ENCODE measurements at places on chromosomes 7 and 10.

- DNase-seq, result no peak
Measured at GRCh38 chr7:75611557-75612178, 119.5 kb downstream of the SPDYE5 start.

DNA sequence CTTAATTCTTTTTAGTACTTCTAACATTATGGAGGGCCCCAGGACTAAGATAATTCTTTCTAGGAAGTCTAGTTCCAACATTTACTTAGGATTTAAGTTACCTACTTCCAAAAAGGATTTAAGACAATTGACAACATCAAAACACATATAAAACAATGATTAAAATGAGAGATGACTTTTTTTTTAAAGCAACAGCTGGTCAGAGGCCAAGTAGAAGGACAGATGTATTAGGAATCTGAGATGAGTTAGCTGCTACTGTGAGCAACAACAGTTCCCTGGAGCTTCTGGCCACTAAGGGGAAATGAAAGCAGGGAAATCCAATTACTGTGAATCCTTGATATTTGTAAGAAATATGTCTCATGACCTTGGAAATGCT is 222.3 kb downstream of the PHTF2 start:
- peak; percentile 2 for DNase-seq

DNA sequence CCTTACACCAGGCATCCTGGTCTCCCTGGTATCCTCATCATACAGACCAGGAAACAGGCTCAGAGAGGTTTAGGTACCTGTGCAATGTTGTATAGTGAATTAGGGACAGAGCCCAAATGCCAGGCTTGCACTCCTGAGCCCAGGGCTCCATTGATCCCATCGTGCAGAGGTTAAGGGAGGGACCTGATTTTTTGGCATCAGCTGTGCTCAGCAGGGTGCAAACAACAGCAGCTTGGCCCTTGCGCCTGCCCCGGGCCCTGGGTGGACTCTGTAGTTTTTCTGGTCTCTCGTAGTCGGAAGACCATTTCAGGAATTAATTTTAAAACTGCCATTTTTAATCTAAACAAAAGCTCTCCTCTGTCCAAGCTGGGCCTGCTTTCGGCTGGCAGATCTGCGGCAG is 79.2 kb downstream of the COL26A1 start:
- no peak for DNase-seq

DNA sequence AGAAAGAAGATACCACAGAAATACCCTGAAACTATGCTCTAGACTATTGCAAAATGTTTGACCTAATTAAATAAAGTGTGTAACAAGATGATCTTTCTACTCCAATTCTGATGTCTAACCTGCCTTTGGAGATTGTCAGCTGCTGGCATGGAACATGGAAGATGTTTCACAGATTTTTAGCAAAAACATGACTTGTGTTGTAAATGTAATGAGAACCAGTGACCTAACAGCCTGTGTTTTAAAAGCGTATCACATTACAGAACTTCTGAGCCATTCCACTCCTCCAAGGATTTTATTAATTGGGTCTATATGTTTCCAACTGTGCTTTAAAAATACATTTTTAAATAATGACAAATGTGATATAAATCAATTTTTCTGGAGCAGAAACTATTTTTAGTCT is 526.3 kb upstream of the SEMA3D start:
- no peak for DNase-seq

DNA sequence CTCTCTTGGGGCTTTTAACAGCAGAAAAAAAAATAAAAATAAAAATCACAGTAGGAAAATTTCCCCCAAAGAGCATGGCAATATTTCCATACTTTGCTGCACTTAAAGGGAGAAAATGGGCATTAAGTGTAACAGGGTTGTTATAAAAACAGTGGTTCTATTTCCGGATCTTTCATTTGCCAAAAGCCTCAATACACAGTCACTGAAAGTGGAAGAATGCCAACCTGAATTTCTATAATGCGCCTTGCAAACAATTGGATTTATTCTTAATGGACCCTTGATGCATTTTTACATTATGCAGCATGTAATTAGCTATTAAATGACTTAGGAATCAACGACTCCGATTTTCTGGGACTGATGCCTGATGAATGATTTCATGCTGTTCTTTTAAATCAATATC is 127.6 kb upstream of the NANOS1 start:
- no peak for DNase-seq

- peak; percentile 82 for DNase-seq
Measured at GRCh38 chr7:137146012-137146455, 197.5 kb downstream of the PTN start.

- DNase-seq, result peak; percentile 69
Measured at GRCh38 chr7:135414850-135415439, 95.0 kb downstream of the CNOT4 start.

DNA sequence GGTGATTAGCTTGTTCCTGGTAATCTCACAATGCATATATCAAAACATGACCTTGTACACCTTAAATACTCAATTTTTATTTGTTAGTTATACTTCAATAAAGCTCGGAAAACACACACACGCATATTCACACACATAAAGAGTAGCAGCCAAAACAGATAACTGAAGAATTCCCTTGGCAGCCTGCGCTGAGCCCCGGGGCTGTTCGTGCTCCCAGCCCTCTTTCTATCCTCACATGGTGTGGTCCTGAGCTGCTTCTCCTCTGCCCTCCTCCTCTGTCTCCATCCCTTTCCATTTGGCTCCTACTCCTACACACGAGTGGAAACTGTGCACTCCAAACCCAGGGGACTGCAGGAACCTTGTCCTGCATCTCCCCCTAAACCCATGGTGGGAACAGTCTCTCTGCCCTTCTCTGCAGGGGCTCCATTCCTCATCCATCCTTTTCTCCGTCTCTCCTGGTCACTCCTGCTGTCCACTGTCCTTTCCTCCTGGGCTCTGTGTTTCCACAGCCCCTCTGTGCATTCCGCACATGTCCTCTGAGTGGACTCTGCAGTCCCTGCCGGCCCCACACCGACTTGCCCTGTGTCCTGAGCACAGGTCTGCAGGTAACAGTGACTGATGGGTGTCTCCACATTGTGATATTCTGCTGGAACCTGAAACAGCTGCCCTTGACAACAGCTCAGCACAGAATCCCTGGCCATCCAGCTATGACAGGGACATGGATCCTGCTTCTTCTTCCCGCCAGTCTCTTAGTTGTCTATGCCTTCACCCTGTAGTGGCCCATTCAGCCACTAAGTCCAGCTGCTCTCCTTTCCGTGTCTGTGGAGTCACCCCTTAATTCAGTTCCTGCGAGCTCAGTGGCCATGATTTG is 216.8 kb upstream of the ZNF32 start:
- no peak for DNase-seq

DNA sequence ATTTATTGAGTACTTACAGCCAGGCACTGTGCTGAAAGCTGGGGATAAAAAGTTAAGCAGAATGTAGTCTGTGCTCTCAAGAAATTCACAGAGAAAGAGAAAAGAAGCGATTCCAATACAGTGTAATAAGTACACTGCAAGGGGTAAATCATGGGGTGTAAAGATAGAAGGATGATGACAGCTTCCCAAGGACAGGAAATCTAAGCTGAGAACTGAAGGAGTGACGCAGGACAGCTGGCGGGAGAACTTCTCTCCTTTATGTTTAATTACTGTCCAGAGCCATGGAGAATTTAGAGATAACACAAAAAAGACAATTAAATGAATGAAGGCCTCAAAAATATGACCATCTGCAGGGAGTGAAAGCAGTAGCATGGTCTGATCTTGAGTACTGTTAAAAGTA is 34.8 kb downstream of the C7orf33 start:
- no peak for DNase-seq

GRCh38 chr7:17103984-17104383 is 194.5 kb upstream of the AHR start:
- DNase-seq, result no peak

GRCh38 chr10:57983281-57983791 is 284.4 kb downstream of the IPMK start:
- DNase-seq, result peak; percentile 71

- peak; percentile 96 for DNase-seq
Measured at GRCh38 chr7:141158561-141158960, 84.7 kb downstream of the TMEM178B start.

GRCh38 chr7:83514977-83515376 is 134.0 kb downstream of the SEMA3E start:
- no peak for DNase-seq

GRCh38 chr10:71213127-71213621 is 804 bp downstream of the UNC5B start:
- DNase-seq, result peak; percentile 72

DNA sequence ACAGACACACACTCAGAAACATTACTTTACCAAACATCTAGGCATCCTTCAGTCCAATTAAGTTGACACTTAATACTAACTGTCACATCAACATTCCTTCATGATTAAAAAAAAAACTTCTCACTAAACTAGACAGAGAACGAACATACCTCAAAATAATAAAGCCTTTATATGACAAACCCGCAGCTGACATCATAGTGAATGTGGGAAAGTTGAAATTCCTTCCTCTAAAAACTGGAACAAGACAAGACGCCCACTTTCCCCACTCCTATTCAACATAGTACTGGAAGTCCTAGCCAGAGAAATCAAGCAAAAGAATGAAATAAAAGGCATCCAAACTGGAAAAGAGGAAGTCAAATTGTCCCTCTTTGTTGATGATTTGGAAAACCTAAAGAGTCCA is 96.9 kb upstream of the PPP1R9A start:
- DNase-seq, result no peak

DNA sequence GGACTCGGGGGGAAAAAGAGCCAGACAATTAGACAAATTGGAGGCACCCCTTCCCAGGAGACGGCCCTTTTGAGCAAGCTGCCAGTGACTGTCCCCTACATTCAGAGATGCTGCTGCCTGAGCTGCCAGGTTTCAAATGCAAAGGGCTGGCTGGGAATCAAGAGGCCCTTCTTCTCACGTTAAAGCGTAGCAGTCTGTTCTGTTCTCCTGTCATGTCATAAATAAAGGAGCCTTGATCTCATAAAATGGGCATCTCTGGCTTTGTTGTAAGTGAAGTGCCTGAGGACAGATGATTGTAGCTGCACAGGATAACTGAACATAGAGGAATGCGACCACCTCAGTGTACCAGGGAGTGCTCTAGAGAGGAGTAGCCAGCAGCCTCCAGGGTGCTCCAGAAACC is 917.9 kb downstream of the GRID1 start:
- DNase-seq, result no peak

DNA sequence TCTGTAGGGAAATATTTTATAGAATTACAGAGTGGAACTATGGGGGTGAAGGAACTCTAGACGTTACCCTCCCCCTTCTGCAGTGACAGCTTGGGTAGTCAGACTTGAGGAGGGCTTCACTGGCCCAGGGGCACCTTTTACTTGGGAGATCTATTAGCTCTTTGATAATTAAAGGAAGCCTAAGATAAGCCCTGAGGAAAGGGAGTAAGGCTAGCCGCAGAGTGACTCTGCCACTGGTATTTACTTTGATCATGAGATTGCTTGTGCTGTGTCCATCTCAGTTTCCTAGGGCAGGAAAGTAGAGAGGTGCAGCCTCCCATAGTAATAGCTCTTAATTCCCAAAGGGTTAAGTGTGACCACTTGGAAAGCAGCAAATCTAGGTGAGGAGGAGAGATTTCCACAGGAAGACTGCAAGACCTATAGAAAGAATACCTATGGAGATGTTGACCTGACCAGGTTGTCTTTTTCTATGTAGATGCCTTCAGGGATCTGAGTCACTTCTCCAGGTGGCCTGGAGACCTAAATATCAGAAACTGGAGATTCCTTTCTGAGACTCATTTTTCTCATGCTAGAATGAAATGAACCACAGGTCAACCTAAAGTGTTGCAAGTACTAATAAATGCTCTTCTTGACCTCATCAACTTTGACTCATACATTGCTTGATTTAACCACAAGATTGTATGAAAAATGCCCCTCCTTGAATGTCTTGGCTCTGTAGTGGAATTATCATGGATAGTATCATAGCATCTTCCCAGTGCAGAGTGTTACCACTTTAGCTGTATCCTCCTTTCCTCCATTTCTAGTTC is 447.3 kb upstream of the GHITM start:
- DNase-seq, result no peak

- peak; percentile 50 for DNase-seq
Measured at GRCh38 chr10:28177944-28178637, 124.8 kb downstream of the MPP7 start.

GRCh38 chr7:127935847-127936376 is 95.3 kb downstream of the LRRC4 start:
- no peak for DNase-seq

GRCh38 chr7:82810558-82811259 is 352.0 kb downstream of the PCLO start:
- DNase-seq, result peak; percentile 76

DNA sequence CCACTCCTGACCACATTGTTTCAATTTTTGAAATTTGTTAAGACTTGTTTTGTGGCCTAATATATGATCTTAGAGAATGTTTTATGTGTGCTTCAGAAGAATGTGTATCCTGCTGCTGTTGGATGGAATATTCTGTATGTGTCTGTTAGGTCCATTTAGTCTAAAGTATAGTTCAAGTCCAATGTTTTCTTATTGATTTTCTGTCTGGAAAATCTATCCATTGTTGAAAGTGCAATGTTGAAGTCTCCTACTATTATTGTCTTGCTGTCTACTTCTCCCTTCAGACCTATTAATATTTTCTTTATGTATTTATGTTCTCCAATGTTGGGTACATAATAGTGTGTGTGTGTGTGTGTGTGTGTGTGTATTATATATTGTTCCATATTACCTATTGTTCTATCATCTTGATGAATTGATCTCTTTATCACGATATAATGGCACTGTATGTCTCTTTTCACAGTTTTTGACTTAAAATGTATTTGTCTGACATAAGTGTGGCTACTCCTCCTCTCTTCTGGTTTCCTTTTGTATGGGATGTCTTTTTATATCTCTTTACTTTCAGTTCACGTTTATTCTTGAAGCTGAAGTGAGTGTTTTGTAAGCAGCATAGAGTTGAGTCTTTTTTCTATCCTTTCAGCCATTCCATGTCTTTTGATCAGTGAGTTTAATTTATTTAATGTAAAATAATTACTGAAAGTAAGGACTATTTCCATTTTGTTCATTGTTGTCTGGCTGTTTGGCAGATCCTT is 61.3 kb downstream of the AKR1D1 start:
- DNase-seq, result no peak

GRCh38 chr10:70964245-70964644 is 75.9 kb upstream of the PCBD1 start:
- no peak for DNase-seq

GRCh38 chr10:74310652-74311257 is 159.7 kb downstream of the ADK start:
- DNase-seq, result no peak

DNA sequence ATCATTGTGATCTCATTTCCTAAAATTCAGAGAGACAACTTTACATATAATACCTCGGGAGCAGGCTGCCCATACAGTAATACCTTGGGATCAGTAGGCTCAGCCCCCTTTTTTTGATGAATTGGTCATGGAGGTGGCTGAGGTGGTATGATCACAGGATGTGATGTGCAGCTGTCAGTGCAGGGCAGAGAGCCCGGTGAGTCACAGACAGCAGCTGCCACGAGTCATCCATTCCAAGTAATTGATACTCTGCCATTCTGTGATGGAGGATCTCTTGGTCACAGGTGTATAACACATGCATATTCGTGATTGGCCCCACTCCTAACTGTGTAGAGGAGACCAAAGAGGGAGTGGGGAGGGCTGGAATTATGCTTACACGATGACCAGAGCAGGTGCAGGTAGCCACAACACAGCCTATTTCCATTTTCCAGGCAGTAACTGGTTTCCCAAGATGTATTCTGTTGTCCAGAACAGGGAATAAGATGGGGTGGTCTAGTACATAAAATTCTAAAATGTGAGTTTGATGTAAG is 14.1 kb downstream of the NRCAM start:
- no peak for DNase-seq
